Peyer's patch (tissue), 4 donors: ENCODE measurements at places on chromosomes 11 and 22. TPM values are rescaled to one million over a fixed set of nuclear protein-coding genes. Genes with fewer than 3 reads are reported as not detected.

SERPIND1 gene
- not detected for total RNA-seq

ST14 gene
- 104 TPM for total RNA-seq

PGA5 gene
- not detected for total RNA-seq

C22orf23 gene
- total RNA-seq, result not detected

CD82 gene
- 92.1 TPM for total RNA-seq

BAIAP2L2 gene
- 83.3 TPM for total RNA-seq

RAB3IL1 gene
- total RNA-seq, result 4.4 TPM

APOBEC3B gene
- 1.1 TPM for total RNA-seq

OR8G1 gene
- 0.13 TPM for total RNA-seq

TNNI2 gene
- total RNA-seq, result 23.9 TPM

TNNT3 gene
- 14.0 TPM for total RNA-seq

OR4D5 gene
- not detected for total RNA-seq

POU2AF2 gene
- total RNA-seq, result not detected

RPL3 gene
- total RNA-seq, result 1,914 TPM

CCDC87 gene
- 0.35 TPM for total RNA-seq

APOBEC3F gene
- total RNA-seq, result 2.0 TPM

ZP1 gene
- total RNA-seq, result not detected

SMTNL1 gene
- total RNA-seq, result not detected

SAA4 gene
- not detected for total RNA-seq

SCGB1D2 gene
- not detected for total RNA-seq

RASSF7 gene
- 156 TPM for total RNA-seq

SNAP29 gene
- total RNA-seq, result 13.2 TPM

JHY gene
- 15.7 TPM for total RNA-seq

TEAD1 gene
- total RNA-seq, result 34.5 TPM

MS4A12 gene
- total RNA-seq, result not detected

LRRN4CL gene
- 7.9 TPM for total RNA-seq

TRPM5 gene
- total RNA-seq, result 24.2 TPM

TRIM66 gene
- 12.1 TPM for total RNA-seq

TREH gene
- 30.5 TPM for total RNA-seq

E2F8 gene
- total RNA-seq, result 14.9 TPM

PRSS23 gene
- total RNA-seq, result 4.6 TPM

IL18 gene
- total RNA-seq, result 39.6 TPM

FAM83F gene
- 57.1 TPM for total RNA-seq

SLC22A25 gene
- not detected for total RNA-seq

BIK gene
- not detected for total RNA-seq

GUCY1A2 gene
- 0.67 TPM for total RNA-seq

NAALAD2 gene
- 1.7 TPM for total RNA-seq

KCNK4 gene
- total RNA-seq, result not detected

APOBEC3A gene
- not detected for total RNA-seq

MYOD1 gene
- not detected for total RNA-seq

ELMOD1 gene
- not detected for total RNA-seq

RAC2 gene
- 17.0 TPM for total RNA-seq
